ENCODE measurements at places on chromosomes 4 and X.

GRCh38 chr4:118821590-118822293 is 14.2 kb downstream of the SEC24D start:
- no peak for DNase-seq

GRCh38 chr4:40750461-40751258 is 905 bp downstream of the NSUN7 start:
- no peak for DNase-seq

DNA sequence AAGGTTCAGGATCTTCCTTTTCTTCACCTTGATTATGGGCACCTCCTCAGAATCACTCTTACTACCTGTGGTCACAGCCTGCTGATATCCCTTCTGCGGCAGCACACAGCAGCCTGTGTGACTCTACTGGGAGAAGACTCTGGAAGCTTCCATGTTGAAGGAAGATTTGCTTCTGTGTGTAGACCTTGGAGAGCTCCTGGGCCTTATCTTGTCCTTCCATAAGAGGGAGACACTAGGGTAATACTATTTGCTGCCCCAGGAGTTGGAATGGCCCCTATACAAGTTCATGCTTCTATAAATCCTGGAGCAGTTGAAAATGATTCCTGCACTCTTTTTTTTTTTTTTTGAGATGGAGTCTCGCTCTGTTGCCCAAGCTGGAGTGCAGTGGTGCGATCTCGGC is 10.2 kb upstream of the SUPT20HL1 start:
- DNase-seq: no peak

DNA sequence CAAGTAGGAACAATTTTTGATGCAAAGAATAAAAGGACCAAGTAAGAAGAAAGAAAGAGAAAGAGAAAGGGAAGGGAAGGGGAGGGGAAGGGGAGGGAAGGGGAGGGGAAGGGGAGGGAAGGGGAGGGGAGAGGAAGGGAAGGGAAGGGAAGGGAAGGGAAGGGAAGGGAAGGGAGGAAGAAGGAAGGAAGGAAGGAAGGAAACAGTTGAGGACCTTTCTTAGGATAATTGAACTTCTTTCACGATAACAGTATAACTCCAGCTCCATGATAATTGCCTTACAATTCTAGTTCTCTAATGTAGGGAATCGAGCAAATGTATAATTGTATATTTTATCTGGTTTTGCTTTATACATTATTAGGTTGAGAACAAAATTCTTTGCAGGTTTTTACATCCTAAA is 556.2 kb upstream of the PCDH10 start:
- DNase-seq: no peak

DNA sequence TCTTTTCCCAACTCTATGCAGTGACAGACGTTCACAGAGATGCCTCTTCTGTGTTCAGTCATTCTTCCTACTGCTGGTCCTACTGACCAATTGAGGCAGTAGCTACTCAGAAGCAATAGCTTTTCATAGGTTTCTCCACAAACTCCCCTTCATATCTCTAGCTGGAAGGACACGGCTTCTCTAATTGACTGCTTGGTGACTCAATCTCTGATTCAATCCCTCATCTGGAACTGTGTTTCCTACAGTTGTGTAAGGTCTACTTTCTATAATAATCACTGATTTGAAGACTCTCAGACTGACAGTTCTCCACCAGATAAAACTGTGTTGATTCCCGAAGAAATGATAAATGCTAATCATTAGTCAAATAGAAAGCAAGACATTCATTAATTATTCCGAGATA is 111.5 kb downstream of the DTHD1 start:
- no peak for DNase-seq

DNA sequence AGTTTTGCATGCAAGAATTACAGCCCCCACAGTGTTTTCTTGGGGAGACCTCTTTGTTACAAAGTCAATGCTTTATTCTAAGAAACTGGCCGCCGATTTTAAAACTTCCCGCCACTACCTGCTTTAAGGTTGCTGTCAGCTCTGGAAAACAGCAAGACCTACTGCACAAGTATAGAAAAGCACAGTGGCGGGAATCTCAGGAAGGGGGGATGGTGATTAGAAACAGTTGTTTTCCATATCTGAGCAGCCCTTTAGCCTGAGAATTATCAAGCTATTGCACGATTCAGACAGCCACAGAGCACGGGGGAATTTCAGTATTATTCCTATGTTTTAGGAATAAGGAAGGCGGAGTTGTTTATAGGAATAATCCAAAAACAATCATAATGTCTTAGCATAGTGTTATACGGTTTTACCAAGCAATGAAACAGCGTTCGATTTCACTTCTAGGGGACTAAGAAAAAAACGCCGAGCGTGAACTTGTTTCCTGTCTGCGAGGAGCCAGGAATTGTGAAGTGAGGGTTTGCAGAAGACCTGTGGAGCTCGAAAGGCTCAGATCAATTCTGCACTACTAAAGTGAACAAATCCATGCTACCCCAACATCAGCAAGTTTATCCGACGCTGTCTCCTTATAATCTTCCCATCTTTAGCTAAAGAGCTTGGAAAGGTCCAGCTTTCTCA is 81.3 kb downstream of the HMGN5 start:
- DNase-seq: no peak

DNA sequence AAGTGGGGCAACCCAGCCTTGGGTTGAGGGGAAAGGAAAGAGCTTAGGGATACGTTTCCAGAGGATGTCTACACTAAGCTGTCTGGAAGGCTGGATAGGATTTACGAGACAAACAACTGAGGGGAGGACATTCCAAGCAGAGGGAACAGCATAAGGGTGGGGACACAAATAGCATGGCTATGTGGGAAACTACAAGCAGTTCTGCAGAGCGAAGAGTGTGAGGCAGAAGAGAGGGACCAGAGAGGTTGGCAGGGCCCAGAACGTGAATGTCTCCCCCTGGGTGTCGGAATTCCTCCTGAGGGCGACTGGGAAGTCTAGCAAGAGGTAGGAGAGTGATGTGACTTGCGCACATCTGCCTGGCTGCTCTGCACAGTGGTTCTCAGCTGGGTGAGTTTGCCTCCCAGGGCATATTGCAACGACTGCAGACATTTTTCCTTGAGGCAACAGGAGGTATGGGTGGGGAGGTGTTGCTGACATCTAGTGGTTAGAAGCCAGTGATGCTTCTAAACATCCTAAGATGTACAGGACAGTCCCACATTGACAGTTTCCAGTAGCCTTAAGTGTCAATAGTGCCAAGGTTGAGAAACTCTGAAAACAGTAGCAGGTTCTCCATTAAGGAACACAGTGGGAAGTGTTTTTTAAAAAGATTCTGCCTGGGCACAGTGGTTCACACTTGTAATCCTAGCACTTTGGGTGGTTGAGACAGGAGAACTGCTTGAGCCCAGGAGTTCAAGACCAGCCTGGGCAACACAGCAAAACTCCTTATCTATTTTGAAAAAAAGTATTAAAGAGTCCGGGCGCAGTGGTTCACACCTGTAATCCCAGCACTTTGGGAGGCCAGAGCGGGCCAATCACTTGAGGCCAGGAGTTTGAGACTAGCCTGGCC is 9.2 kb downstream of the NDUFA1 start:
- DNase-seq: no peak

GRCh38 chrX:22389556-22390179 is 117.0 kb downstream of the CBLL2 start:
- no peak for DNase-seq

DNA sequence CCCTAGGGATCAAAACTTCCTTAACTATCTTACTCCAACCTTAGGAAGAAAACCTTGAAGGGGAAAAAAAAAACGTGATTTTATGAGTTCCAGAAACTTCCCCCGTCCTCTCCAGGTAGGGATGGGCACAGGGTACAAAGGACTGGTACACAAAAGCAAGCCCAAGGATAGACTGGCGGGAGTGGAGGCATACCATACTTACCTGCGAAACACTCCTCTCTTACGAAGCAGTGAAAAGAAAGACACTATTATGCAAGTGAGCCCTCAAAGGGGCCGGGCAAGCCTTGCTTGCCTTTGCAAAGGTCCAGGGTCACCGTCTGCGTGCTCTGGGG is 651 bp downstream of the TSPAN6 start:
- no peak for DNase-seq

GRCh38 chr4:112023402-112023950 is 121.8 kb upstream of the FAM241A start:
- DNase-seq: no peak

DNA sequence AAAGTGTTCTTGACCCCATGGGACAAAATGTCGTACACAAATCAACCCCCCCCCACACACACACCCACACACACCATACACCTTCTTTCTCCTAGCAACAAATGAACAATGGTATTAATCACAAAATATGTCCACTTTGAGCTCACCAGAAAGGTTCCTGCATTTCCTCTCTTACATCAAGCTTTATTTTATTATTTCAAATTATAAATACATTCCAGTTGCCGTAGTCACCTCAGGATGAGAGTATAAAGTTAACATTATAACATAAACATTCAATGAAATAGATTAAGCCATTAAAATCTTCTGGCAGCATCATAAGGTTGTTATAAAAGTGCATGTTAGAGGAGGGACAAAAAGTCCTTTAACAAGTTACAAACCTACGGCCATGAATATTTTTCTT is 7.3 kb downstream of the XK start:
- no peak for DNase-seq

DNA sequence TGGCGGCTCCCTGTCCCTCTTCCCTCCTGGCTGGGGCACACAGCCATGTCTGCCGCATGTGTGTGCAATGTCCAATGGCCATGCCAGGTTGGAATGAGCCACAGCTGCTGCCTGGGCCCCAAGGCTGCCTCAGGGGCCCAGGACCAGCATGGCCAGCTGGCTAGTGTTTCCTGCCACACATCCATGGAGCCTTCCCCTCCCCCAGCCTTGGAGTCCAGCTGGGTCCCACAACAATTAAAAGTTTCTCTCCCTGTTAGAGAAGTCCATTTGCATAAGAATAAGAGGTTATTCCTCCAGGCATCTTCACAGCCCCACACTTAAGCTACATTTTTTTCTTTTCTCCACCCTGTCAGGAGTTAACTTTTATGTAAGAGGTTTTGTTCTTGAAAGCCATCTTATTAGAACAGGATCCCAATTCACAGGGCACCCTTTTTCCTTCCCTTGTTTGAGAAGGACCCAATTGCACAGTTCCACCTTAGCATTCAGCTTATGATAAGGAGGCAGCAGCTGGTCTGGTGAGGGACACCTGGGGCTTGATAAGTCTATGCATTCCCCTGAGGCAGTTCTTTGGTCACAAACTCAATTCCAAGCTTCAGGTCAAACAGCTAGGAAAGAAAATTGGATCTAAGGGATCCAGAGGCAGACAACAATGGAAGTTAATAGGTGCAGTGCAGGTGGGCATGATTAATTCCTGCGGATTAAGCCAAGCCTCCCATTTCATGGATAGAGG is 963.3 kb upstream of the GRIA3 start:
- no peak for DNase-seq

- no peak for DNase-seq
These were observed 1170.5 kb upstream of the AGA start for GRCh38 chr4:178612733-178613132.

GRCh38 chr4:17197070-17197469 is 298.6 kb upstream of the LDB2 start:
- DNase-seq: no peak

- DNase-seq: no peak
These were observed 35.1 kb downstream of the ENPEP start for GRCh38 chr4:110510955-110511544.

DNA sequence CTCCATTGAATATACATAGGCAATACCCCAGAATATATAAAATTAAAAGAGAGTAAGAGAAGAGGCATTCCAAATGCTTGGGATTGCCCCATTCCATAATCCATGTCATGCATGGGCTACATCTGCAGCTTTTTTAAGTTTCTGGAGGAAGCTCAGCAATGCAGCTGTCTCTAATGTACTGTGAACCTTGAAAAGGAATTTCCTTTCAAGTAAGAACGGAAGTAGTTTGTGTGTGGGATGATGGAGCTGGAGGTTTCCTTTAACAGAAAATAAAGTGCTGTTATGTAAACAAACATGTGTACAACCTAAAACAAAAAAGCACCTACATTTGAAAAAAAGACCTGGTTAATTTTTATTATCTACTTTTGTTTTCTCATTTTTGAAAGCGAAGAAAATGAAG is 303.5 kb downstream of the BMPR1B start:
- DNase-seq: no peak

DNA sequence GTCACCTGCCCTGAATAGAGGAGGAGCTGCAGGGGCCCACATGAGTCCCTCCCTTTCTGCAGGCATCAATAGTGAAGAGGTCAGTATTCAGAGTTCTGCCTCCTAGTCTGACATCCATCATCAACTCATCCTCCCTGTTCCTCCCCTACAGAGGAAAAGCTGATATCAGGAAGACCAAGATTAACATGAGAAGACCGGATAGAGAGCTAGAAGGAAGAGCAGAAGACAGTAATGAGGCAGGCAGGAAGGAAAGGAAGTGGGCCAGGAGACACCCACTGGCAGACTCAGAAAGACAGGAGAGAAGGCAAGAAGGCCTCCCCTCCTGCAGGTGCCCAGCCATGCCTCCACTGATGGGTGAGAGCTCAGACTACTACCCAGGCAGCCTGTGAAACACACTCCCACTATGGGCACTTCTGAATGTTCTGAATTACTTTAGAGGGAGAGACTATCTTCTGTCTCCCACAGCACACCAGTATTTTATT is 74.6 kb downstream of the CC2D2A start:
- no peak for DNase-seq

- DNase-seq: no peak
These were observed 1615.8 kb downstream of the ARAP2 start for GRCh38 chr4:34628471-34628870.

DNA sequence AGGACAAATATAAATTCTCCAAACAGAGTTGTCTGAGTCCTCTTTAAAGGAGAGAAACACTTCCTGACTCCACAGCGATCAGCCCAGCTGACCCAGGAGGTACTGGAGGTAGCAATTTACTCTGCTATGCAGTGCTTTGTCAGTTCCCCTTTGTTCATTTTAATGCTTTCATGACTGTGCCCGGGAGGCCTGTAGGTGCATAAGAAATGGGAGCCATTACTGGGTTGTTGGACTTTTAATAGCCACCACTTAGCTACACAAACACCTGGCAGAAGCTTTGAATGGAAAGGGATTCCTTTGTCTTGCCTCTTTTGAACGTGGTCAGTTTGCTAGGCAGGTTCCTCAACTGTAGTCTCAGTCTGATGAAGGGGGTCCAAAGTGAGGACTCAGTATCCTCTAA is 59.0 kb upstream of the AFF2 start:
- no peak for DNase-seq

- DNase-seq: peak; percentile 72
These were observed 618 bp downstream of the DDX3X start for GRCh38 chrX:41334363-41335197.

DNA sequence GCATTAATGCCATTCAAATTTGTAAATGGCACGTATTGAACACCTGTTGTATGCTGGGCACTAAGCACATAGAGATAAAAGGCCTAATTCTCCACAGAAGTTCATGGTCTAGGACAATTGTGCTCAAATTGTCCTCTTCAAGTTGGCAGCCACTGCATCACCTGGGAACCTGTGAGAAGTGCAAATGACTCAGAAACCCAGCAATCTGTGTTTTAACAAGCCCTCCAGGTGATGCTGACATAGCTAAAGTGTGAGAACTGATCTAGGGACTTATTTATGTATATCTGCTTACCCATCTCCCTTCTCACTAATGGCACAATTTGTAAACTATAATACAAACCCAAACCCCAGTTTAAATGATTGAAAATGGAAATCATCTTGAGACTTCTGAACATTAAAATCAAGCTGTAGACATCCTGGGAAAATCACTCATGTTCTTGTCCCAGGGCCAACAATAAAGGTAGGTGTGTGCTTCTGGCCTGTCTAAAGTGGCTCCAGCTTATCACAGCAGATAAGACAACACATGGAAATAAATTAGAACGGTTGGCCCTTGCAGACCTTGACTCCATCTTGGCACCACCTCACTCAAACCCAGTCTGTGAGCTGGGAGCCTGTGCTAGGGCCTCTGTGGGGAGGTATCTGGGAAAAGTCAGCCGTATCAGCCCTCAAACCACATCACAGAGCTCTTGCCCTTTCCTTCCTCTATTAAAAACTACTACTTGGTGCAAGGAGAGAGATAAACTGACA is 46.8 kb downstream of the UCHL1 start:
- no peak for DNase-seq

Measured in activated effector memory CD4-positive, alpha-beta T cell treated with Interleukin-2 at 50 U/mL for 16 hours (primary cell).